ENCODE measurements at places on chromosomes 11 and 22.

DNA sequence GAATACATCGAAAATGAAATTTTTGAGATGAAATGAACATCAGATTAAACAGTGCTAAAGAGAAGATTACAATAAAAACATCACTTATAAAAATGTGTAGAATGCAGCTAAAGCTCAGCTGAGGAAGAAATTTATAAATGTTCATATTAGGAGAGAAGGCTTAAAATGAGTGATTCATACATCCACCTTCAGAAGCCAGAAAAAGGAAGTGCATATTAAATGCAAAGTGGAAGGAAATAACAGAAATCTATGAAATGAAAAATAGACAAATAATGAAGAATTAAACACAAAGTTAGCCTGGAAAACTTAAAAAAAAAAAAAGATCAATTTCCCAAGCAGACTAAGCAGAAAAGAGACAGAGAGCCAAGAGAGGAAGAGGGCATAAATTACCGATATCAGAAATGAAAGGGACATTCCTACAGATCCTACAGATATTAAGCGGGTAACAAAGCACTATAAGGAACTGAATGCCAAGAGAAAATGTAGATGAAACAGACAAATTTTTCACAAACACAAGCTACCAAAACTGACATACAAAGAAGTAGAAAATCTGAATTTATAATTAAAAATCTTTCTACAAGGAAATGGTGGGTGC, 7.2 kb upstream of the MOB2 start:
- DNase-seq: no peak

- DNase-seq: no peak
These were observed 19.8 kb upstream of the PPP2R1B start for GRCh38 chr11:111785886-111786412.

- DNase-seq: no peak
These were observed 60.2 kb upstream of the EMID1 start for GRCh38 chr22:29145321-29146072.

DNA sequence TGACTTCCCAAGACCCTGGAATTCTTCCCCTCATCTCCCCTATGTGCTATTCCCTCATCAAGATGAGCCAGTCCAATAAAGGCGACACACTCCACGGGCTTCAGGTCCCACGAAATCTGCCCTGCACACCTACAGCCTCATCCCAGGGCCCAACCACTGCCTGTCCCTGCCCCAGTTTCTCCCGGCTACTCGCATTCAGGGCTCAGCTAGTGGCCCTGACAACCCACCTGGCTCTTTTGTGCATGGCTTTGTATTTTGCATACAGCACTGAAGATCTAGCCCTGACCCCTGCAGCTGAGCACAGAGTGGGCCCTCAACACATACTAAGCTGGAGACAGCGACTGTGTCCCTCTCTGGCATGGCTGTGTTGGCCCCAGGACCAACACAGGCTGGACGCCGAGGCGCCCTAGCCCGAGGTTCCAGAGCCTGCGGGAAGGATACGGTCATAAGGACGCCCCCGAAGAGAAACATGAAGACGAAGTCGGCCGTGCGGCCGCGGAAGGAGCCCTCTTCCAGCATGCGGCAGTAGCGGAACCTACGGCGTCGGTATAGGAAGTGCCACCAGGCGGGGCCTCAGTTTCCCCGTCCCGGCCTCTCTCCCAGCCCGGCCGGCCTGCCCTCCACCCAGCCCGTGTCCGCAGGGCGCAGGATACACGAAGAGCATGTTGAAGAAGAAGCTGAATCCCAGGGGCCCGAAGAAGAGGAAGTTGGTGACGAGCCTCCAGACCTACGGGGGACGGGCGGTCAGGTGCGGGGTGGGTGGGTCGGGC, 710 bp downstream of the DERL3 start:
- no peak for DNase-seq

DNA sequence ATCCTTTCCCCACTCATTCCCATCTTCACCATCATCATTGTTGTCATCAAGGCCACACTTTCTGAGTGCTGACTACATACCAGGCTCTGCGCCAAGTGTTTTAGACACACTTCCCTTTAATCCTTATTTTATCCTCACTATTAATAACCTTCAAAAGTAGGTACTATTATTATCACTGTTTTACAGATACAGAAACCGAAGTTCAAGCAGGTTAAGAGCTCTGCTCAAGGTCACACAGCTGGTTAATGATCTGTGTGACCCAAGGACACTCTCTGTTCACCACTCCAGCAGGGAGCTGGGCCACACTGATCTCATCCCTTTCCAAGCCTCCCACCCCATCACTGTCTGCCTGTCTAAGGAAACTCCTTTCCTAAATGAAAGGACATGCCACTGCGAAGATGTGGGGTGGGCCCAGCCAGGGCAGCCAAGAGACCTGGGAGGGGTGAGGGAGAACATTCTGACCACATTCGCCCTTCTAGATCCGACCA, 17.2 kb upstream of the TSKU start:
- no peak for DNase-seq

DNA sequence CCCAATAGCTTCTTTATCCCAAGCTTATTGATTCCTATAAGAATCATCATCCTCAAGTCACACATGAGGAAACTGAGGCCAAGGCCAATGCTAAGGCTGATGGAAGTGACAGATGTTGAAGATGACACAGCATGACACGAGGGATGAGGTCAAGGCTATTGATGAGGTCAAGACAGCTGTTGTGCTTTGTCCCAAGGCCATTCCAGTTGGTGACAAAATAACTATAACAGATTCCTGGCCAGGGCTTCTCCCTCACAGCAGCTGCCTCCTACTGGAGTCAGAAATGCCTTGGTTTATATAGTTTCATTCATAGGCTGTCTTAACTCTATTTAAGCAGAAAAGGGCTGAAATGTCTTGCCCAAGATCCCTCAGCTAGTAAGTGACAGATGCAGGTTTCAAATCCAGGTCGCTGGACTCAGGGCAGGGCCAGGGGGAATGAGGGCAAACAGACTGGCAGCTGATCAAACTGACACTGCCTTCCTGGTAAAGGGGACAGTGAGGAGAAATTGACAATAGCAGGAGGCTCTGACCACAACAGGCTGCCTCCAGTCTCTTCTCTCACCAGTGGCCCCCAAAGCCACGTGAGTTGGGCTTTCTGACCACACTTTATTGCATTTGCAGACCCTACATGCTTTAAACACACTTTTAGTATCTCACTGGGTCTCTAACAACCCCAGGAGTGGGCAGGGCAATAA, 16.5 kb downstream of the MIF start:
- no peak for DNase-seq

Data from GM04503 (cell line).